GM12878 (cell line): ENCODE measurements at places on chromosomes 5 and 9. TPM values are rescaled to one million over a fixed set of nuclear protein-coding genes. Genes with fewer than 3 reads are reported as not detected.

- no peak for DNase-seq
Measured at GRCh38 chr5:67887748-67888161, 327.8 kb upstream of the PIK3R1 start.

Gene PTGDS
- not detected in 2 replicates for total RNA-seq

Gene CCNI2
- 3.4 and 4.8 TPM in 2 replicates for total RNA-seq

Gene S1PR3
- total RNA-seq: 0.05 and 0.18 TPM in 2 replicates
